NCI-H345 (cell line): ENCODE measurements at places on chromosomes 5 and 9.

DNA sequence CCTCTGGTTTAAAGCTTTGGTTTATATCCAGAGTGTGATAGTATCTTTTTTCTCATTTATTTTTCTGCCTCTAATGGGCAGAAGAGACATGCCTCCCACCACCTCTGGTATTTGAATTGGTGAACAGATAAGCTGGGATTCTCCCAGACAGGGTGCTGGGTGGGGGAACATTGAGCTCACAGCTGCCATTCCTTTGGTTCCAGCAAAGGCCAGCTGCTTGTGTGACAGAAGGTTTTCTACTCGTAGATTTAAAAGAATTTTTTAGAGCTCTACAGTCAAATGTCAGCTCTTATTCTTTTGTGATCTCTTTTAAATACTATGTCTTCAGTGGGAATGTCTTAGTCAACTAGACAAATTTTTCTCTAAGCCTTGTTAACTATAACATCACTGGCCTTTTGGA lies 54.7 kb upstream of the ADAMTS16 start:
- no peak for DNase-seq

GRCh38 chr5:132867046-132867451 lies 607 bp downstream of the UQCRQ start:
- DNase-seq: no peak

- no peak for DNase-seq
These were observed 243.7 kb downstream of the SEMA5A start for GRCh38 chr5:9302218-9302617.

DNA sequence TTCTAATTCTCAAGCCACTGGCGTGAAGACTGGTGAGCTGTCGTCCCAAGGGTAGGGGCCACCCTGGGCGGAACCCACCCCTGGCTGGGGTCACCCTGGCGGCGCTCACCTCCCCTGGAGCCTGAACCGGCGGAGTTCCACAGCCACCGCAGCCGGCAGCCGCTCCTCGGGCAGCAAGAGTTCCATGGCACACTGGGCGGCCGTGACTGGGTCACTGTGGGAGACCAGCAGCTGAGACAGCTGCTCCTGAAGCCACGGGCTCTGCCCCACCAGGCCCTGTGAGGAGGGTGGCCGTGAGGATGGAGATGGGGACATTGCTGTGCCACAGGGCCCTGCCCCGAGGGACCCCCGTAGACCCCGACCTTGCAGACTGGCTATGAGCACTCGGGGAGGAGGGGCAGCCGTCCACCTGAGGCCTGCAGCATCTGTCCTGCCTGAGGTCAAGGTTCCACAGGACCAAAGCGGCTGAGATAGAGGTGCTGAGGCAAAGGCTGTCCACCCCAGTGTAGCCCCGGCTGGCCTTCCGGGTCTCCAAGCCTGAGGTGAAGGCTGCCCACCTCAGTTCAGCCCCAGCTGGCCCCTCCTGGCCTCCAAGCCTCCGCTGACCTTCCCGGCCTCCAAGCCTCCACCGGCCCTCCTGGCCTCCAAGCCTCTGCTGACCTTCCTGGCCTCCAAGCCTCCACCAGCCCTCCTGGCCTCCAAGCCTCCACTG lies 50.6 kb upstream of the NRARP start:
- DNase-seq: no peak

DNA sequence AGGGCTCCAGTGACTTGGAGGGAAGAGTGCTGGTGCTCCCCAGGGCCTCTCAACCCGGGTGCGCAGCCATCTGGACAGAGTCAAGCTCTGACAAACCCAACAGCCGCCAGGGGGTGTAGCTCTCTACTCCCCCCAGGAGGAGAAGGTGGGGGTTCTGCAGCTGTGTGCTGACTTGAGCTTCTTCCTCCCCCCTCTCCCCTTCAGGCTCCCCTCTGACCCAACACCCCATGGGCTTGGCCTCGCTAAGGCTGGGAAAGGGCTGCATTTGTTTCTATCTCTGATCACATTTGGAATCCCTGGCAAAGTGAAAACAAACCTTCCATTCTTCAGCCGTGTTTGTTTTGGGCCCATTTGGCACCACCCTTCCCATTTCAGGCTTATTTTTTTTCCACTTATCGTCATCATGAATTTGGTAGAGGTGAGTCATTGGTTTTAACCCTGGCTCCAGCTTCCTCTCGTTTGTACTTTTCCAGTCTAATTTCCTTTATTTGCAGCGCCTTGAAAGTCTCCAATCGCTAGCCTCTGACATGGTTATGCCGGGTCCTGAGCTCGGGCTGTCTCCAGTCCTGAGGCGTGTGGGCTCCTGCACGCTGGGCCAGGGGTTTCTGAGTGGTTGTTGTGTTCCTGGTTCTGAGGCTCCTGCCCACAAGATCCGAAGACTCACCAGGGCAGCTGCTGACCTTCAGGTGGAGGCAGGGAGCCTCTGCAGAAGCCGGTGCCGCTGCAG lies 36.1 kb downstream of the DAP start:
- no peak for DNase-seq

GRCh38 chr9:75019654-75020053 lies 8.4 kb downstream of the CARNMT1 start:
- DNase-seq: no peak

DNA sequence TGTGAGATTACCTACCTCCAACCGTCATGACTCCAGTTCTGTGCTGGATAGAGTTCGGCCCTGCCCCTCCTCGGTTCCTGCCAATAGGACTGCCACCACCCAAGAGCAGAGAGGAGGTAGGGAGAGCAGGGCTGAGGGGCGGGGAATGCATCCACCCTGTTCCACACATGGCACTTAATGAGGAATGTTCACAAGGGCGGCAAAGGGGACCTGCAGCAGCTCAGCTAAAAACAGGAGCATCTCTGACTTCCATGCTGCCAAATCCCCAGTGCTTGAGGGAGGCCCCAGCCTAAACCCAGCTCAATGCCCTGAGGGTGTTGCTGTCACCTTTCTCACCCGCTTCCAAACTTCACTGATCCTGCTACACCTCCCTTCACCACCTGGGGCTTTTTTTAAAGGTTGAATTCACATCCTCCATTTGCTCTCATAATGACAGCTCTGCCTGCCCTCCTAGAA lies 7.8 kb upstream of the DELE1 start:
- no peak for DNase-seq

GRCh38 chr5:14522721-14523120 lies 58.9 kb upstream of the OTULINL start:
- DNase-seq: no peak

- DNase-seq: no peak
These were observed 29.5 kb upstream of the ARHGAP26 start for GRCh38 chr5:142740474-142741242.

- no peak for DNase-seq
These were observed 173.2 kb downstream of the SNCAIP start for GRCh38 chr5:122485226-122485625.

DNA sequence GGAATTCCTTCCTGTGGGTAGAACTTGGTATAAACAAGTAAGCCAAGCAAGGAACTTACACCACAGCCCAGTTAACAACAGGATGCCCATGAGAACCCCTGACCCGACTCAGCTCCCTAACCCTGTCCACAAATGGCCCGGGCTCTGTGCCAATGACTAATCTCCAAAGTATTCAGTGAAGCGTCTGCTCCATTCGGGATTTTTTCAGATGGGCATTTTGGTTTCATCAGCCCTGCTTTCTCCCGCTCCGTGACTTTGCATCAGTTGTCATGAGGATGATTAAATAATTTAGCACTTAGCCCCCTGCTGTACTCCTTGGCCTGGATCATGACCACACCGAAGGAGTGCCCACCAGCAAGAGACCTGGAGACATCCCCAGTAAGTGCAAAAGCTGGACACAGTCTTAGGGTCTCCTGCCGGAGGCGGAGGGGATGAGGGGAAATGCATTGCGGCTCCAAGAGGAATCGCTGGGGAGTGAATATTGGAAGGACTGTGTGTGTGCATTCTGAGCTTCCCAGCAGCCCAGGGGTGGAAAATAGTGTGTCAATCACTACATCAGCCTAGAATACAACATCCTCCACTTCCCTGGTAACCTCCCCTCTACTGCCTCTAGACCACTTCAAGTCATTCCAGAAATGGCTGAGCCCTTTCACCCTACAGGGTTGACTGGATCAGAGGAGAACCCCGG lies 41.4 kb upstream of the DNAH5 start:
- DNase-seq: no peak

GRCh38 chr9:127053057-127053821 lies 69.2 kb downstream of the ANGPTL2 start:
- no peak for DNase-seq

DNA sequence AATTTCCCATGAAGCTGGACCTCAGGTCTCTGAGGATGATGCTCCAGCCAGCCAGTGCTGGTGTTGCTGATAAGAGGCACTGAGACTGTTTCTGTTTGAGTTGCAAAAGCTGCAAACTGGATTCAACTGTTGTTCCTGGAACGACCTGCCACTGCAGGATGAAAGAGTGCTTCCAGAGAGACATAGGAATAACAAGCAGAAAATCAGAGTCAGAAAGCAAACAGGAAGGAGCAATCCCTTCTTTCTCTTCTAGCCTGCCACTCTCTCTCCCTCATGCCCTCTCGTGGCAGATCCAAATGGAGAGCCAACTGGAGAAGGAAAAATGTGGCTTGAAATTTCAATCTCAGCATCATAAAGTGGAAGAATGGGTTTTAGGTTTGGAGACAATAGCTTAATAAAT lies 110.4 kb downstream of the STARD4 start:
- DNase-seq: no peak
